ENCODE measurements at places on chromosomes 5 and 9.

GRCh38 chr9:114163517-114163951 is 8.2 kb downstream of the COL27A1 start:
- no peak for DNase-seq

DNA sequence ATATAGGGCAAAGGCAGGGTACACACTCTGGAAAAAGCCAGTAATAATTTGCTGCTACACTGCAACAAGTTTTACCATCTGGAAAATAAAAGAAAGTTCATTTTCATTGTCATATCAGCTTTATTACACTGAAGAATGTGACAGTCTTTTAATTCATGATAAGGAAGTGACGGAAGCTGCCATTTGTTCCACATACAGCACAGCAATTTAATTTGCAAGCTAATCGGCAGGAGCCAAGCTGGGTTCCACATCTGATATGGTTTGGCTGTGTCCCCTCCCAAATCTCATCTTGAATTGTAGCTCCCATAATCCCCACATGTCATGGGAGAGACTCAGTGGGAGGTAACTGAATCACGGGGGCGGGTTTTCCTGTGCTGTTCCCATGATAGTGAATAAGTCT is 16.5 kb downstream of the PRELID2 start:
- no peak for DNase-seq

- no peak for DNase-seq
Observed at GRCh38 chr5:138943599-138944173, 68.6 kb upstream of the LRRTM2 start.

GRCh38 chr5:92119110-92119509 is 736.0 kb upstream of the ARRDC3 start:
- no peak for DNase-seq

DNA sequence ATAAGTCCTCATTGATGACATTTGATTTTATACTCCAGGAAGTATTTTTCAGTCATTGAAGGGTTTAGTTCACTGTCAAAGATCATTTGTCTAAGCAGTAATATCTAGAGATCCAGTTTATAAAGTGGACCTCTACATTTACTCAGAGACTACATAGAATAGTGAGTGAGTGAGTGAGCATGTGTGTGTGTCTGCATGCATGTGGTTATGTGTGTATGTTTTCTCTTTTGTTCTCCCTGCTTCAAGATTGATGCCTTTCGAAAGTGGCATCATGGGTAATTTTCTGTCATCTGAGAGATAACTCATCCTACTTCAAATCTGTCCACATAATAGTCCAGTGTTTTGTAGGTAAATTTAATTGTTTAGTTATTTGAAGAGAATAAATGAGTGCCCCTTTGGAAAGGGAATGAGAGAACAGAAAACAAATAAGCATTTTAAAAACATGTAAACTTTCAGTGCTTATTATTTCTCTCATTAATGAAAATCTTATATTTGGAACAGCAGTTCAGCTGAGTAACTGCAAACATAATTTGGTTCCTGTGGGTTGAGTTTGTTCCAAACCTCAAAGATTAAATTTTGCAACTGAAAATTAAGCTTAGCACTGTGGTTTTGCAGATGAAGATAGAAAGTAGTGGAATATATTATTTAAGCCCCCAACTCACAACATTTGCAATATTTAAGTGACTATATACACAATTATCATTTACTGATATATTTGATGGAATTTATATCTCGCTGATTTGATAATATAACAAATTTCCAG is 1295.1 kb upstream of the C9orf72 start:
- DNase-seq: no peak

GRCh38 chr9:13677801-13678200 is 398.3 kb upstream of the MPDZ start:
- no peak for DNase-seq

DNA sequence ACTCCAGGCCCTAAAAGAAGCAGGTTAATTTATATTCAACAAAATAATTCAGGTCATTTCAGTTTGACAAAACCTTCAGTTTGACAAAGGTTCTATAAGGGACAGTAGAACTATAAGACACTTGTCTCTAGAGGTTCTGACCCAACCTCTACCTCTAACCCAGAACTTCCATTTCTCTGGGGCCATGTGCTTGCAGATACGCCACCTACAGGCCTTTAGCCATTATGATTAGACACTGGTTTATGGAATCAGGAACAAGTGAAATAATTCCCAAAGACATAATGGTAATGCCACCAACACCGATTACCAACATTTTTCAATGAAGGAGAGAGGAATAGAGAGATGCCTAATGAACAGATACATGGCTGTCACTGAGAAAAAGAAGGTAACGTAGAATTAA is 733.9 kb downstream of the PRELID2 start:
- no peak for DNase-seq

DNA sequence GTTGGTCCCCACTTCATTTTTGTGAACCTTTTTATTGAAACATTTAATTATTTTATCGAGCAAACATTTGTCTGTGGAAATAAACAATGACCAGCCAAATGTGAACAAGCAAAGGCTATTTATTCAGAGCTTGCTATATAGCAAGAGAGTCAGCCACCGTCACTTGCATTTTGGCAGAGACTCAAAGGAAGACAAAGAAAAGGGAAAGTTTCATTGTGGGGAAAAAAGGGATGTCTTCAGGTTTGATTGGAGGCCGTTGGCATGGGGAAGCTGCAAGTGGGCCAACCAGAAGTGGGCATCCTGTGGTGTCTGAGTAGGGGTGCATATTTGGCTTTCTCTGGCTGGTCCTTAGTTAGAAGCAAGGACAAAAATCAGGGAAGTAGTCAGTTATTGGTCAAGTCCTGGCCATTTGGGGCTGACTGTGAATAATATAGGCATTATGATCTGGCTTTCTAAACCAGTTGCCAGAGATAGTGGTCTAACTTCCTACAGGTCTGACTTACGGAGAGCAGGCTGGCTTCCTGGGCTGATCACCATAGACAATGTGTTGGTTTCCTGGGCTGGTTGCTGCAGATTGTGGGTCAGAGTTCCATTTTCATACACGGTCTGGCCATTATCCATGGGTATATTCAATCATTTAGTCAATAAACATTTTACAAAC is 16.6 kb downstream of the ENC1 start:
- DNase-seq: no peak

All from putamen (tissue), 1 donor.